Stimulated activated CD8-positive, alpha-beta memory T cell treated with anti-CD3 and anti-CD28 coated beads, Interleukin-4, amount 100 ng/mL, for 1 hour (primary cell): ENCODE measurements at places on chromosomes 13 and 19.

GRCh38 chr13:95536632-95537241 is 15.8 kb upstream of the CLDN10 start:
- no peak for DNase-seq

DNA sequence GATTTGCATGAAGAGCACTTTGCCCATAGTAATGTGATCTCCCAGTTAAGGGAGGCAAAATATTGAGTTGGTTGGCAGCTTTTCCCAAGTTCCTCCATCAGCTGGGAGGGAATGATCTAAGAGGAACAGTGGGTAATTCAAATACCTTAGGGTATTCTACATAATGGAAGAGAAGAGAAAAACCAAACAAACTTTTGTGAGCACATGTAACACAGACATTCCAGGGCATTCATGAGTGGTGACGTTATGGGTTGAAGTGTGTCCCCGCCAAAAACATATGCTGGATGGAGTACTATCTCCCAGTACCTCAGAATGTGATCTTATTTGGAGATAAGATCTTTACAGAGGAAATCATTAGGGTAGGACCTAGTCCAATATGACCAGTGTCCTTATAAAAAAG is 220.1 kb downstream of the FOXO1 start:
- no peak for DNase-seq

GRCh38 chr13:74062933-74063332 is 71.3 kb downstream of the KLF12 start:
- no peak for DNase-seq

DNA sequence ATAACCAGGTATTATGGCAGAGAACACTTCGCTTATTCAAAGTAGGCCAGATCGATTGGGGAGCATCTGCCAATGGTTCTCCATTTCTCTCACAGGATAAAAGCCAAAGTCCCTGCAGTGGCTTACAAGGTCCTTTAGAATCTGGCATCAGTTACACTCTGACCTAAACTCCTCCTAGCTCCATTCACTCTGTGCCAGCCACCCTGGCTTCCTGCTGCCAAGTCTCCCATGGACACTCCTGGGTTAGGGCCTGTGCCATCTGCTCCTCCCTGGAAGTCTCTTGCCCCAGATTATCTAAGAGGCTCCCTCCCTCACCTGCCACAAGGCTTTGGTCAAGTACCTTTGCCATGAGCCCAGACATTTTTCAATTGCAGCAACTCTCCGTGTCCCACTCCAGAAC is 649.2 kb downstream of the DACH1 start:
- DNase-seq = no peak

- no peak for DNase-seq
Observed at GRCh38 chr19:43465468-43466120, at the start of gene LYPD3. Gene LYPD3, minus strand, starts transcription at chr19:43465608. Its CDS starts 37 bp downstream, at chr19:43465571.

- no peak for DNase-seq
Observed at GRCh38 chr13:38753878-38754277, 67.0 kb downstream of the FREM2 start.

DNA sequence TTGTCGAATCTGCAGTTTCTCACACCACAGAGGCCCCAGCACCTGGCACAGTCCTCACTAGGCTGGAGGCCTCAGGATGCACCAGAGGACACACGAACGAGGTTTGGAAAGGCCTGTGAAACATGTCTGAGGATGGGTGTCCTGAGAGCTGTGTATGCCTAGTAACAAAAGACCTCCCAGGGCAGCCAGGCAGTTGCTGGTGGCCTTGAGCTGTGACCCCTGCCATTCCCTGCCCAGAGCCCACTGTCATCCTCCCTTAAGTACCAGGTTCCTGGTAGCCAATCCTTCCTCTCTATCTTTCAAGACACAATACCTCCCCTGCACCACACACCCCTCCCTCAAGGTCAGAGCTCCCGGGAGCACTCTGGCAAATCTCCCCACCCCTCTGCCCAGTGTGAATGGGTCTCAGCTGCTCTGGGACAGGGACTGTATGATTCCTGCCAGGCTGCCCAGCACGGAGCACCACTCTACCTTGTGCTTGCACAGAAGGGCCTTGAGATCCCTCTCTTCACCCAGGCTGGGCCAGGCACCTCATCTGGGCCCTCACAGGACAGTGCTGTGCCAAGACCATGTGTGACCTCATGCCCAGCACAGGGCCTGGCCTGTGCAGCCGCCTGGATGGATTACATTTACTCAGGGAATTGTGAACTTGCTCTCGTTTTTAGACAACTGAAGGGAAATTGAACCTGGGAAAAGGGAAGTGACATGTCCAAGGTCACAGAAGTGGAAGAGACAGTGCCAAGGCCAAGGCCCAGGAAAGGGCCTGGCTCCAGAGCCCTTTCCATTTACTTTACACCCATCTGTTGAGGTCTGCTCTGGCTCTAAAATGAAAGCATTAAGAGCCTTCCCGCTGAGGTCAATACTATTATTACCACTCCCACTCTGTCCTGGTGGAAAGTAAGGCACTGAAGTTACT is 2.2 kb downstream of the ZNF787 start:
- no peak for DNase-seq

GRCh38 chr13:27172495-27172842 is 858 bp upstream of the USP12 start:
- DNase-seq = no peak

- no peak for DNase-seq
Observed at GRCh38 chr19:19452243-19453124, 47.0 kb downstream of the GATAD2A start.

DNA sequence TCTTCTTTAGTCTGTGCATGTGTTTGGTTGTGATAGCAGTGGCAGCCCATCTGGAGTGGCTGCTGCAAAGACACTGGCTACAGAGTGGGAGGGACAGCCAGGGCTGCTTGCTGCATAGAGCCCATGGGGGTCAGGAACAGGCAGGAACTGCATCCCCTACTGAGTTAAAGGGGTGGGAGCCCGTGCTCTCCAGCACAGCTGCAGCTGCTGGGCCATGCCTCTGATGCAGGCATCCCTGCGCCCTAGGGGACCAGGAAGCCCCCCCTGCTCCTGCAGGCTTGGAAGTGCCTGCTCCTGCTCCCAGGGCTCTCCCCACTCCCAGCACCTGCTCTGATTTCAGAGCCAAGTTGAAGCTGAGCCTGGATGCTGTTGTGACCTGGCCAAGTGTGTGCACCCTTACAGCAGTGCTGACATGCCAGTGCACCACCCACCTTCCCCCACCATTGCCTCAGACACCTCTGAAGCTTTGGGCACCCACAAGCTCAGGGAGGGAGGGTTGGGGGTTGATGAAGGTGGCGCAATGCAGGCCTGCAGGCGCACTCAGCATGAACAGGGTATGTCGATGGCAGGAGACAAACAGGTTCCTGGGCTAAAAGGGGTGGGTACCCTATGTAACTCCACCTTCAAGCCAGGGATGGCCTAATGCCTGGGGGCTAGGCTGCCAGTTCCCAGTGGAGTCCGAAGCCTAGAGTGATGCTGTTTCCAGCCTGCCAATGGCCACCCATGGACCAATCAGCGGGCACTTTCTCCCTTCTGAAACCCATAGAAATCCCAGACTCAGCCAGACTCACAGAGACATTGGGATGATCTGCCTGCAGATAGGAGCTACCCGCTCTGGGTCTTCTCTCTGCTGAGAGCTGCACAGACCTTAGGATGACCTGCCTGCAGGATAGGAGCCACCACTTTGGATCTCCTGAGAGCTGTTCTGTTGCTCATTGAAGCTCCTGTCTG is 919.9 kb upstream of the MIR17HG start:
- no peak for DNase-seq

GRCh38 chr19:1063909-1064660 is 2.9 kb upstream of the ARHGAP45 start:
- DNase-seq = no peak

DNA sequence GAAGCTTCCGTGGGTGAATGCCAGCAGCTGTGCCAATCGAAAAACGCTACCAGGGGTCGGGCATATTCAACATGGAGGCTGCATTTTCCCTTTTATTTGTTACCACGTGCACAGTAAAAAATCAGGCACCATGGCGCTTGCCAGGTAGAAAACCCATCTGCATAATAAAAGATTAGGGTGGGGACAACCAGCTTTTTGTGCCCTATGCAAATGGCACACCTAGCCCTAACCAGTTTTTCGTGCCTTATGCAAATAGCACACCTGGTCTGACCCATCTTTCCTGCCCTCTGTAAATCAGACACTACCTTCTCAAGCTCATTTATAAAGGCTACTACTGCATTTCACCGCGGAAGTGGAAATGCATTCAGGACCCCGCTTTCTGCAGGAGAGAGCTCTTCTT is 62.1 kb upstream of the FREM2 start:
- no peak for DNase-seq

GRCh38 chr13:53152057-53152421 is 123.4 kb downstream of the OLFM4 start:
- DNase-seq = no peak

DNA sequence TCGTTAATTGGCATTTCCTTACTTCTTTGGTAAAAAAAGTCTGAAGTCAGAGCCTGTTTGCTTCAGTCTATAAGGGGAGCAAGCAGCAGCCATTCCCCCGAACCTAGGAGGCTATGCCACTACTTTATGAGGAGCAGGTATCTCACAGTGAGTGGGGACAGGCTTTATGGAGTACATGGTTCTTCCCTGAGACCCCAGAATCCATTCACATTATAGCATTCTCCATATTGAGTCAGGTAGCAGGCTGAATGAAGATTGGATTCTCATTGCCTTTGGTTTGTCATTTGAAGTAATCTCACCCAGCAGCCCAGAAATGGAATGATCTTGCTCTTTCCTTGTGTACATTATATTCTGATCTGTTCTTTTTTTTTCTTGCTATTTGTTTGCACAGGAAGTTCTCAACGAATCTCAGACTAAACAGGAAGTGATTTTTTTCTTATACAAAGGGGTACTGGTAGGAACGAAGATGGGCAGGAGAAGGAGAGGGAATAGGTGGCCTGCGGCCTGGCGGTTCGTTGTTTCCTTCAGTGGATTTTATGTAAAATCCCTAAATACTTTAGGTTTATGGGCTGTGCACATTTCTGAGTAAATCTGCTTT is 74.4 kb downstream of the ARHGAP35 start:
- DNase-seq = no peak

DNA sequence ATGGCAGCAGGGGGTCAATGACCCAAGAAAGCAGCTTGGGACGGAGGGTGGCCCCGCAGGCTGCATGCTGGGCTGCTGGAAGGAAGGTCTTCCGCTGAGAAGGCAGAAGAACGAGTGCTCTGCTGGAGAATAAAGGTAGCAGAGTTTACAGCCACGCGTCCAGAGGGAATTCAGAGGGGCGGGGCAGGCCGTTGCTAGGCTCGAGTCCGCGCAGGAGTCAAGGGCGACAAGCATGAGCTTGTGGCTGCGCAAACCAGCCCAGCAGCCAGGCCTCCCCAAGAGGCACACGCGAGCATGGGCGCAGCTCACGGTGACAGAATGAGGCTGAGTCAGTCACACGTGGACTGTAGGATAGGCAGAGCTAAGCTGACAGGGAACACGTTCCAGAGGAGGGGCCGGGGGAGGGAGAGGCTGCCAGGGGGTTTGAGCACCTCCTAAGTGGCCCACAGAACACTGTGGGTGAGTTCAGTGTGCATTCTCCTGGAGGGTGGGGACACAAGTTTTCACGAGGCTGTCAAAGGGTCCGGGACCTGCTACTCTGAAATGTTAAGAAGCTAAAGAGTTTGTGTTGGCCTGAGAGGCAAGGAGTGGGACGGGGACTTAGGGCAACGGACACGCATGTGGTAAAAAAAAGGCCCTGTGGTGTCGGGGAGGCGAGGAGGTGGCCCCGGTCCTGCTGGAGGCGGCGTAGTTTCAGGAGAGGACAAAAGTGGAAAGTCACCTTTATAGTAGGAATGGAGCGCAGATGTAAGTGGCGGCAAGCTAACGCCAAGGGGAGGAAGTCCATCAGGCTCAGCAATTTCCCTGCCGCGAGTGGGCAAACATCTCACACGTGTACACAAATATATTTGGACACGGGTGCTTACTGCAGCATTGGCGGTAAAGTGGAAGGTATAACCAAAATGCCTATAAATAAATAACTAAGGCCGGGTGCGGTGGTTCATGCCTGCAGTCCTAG is 17.7 kb downstream of the RFX2 start:
- DNase-seq = no peak

- DNase-seq = no peak
Observed at GRCh38 chr13:34070006-34070405, 252.1 kb downstream of the RFC3 start.

GRCh38 chr19:4800591-4801081 is 9.1 kb downstream of the FEM1A start:
- DNase-seq = no peak

- no peak for DNase-seq
Observed at GRCh38 chr13:59728896-59729545, 434.7 kb downstream of the DIAPH3 start.

DNA sequence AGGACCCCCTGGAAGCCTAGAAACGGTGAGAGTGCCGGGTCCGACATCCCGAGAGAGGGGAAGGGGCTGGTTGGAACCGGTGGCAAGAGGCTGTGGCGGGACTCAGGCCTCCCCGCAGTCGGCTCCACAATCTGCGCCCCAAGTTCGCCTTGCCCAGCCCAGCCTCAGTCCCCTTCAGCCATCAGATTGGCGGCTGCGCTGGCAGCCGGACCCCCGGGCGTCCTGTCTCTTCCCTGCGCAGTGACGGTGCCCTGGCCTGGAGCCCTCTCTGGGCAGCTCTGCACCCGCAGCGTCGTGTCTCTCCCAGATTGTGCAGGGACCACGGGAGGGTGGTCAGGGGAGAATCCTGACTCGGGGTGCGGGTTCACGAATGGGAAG is 315 bp downstream of the ZNF492 start:
- DNase-seq = no peak

DNA sequence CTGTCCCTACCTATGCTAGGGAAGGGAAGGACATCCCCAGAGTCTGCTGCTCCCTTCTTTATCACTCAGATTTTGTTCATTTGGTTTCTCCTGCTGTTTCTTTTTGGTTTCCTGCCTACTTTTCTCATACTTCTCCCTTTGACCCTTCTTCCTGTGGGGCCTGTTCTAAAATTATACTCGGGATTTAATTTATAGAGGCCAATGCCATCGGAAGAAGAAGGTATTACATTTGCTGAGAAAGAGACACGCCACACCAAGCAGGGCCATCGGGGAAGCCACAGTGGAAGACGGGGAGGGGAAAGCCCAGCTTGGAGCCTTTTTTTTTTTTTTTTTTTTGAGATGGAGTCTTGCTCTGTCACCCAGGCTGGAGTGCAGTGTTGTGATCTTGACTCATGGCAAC is 46.8 kb upstream of the FARP1 start:
- DNase-seq = no peak

GRCh38 chr19:34847393-34847792 is 74.4 kb upstream of the ZNF599 start:
- DNase-seq = no peak

DNA sequence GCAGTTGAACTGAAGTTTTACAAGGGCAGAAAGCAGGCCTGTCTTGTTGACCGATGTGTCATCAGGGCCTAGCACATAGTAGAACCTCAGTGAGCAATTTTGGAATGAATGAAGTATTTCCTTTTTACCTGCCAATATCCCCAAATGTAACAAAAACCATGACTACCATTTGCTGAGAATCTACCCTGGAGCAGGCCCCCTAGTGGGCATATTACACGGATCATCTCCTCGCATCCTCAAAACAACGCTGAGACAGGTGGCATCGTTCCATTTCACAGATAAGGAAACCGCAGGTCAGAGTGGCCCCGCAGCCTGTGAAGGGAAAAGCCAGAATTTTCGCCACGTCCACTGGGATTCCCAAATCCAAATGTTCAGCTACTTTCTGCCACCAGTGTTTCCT is 77.9 kb downstream of the CACNA1A start:
- DNase-seq = no peak

GRCh38 chr13:80873589-80873988 is 532.7 kb upstream of the SPRY2 start:
- DNase-seq = no peak
